ENCODE measurements at places on chromosomes 16 and 17.

DNA sequence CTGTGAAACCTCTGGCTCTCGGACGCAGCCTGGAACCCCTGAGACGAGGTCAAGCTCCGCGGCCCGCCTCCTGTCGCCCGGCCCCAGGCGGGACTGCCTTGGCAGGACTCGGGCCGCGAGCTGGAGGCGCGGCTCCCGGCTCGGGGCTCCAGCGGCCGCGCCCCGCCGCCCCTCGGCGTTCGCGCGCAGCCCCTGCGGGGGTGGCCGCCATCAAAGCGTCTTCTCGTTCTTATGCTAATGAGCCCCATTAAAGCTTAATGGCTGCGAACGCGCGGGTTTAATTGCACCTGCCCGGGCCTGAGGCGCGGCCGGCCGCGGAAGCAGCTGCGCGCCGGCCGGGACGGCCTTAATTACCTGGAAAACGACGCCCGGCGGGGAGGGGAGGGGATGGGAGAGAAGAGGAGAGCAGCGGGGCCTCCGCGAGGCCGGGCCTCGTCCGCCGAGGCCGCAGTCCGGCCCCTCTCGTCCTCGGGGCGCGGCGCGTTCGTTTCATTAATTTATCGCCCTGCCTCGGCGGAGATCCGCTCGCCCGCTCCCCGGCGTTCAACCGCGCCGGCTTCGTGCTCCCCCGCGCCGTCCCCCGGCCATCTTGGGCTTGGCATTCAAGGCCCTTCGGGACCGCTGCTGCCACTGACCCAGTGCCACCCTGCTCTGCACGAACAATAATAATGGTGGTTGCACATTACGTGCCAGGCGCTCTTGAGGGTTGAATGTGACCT, 19.2 kb downstream of the RAI1 start:
- DNase-seq = no peak

DNA sequence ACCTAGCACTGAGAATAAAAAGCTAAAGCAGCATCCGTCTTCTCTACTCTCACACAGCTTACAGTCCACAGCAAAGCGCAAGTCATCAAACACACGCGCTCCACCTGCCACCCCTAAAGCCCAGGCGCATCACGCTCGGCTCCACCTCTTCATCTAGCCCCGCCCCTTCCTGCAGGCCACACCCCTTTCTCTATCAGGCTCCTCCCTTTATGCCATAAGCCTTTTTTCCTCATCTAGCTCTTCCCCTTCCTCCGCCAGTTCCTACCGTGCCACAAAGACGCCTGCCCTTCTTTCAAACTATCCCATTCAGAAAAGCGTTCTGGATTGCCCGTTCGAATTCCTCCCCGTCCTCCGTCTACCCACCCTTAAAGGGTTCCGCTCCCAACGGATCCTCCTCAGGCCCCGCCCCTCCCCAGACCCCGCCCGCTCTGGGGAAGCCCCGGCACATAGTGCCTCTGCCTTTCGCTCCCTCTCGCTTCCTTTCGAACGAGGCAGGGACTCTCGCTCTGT, 417 bp downstream of the C16orf46 start:
- DNase-seq = peak; percentile 89

- no peak for DNase-seq
Measured at GRCh38 chr17:67531291-67531690, 154.2 kb downstream of the PITPNC1 start.

GRCh38 chr17:58321571-58322525, 6.7 kb downstream of the TSPOAP1 start:
- DNase-seq = no peak

DNA sequence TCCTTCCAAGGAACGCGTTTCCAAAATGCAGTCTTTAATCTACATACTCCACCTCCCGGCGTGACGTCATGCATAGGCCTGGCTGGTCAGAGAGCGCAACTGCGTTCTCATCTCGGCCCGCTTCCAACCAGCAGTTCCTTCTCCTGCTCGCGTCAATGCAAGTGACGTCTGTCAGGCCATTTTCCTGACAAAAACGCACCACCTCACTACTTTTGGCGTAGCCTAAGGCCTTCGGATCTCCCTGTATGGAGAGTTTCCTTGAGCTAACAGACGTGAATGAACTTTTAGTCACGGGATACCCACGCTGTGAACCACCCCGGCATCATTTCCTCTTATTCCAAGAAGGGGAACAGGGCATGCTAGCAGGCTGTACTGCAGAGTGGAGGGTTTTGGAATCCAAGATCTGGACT, 25.0 kb downstream of the TEX14 start:
- no peak for DNase-seq

- no peak for DNase-seq
Measured at GRCh38 chr17:42748908-42749798, 4.3 kb upstream of the EZH1 start.

- no peak for DNase-seq
Measured at GRCh38 chr17:41296846-41297245, 5.8 kb downstream of the KRTAP29-1 start.

- no peak for DNase-seq
Measured at GRCh38 chr17:17645961-17646360, 35.3 kb upstream of the RAI1 start.
